ENCODE measurements at places on chromosomes 5 and 9.

DNA sequence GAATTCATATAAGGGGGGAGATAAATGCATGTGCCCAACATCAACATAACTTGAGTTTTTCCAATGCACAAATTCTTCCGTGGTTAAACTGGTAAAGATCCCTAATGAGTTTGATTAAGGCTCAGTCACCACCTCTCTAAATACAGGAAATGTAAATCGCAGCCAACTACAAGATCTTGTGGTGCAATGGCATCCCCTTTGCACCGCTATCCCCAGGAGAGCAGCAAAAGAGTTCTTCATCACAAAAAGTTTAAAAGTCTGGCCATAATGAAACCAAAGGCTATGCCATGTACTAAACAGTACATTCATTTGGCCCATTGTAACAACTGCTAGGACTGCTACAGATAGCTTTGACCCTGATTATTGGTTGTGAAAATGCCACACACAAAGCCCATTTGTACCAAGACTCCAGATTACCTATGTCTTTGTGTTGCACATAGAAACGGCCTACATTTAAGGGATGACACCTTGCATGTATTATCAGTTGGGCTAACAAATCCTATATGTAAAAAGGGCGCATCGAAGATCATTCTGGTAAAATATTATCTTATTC is 44.5 kb downstream of the ZNF608 start:
- DNase-seq, result no peak

- DNase-seq, result no peak
Measured at GRCh38 chr9:37449862-37450632, 15.2 kb downstream of the ZBTB5 start.

- no peak for DNase-seq
Measured at GRCh38 chr9:34572092-34572491, 17.4 kb downstream of the CNTFR start.

GRCh38 chr9:83598487-83598886 is 24.5 kb upstream of the IDNK start:
- no peak for DNase-seq

DNA sequence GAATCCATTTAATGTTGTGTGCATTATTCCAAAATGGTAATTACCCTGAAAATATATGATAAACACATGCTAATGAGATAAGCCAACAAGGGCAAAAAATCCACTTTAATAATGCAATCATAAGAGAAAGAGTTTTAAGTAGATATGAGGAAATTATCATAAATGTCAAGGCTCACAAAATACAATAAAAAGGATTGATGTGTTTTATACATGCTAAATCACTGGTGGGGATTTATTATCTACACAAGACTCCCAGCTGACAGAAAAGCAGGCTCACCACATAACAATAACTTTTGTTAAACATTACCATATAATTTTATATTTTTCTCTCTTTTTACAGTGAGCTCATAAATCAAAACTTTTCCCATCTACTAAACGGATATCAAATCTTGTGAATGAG is 306.2 kb upstream of the GRAMD2B start:
- no peak for DNase-seq

GRCh38 chr5:127665641-127666040 is 16.8 kb downstream of the CTXN3 start:
- DNase-seq, result no peak

DNA sequence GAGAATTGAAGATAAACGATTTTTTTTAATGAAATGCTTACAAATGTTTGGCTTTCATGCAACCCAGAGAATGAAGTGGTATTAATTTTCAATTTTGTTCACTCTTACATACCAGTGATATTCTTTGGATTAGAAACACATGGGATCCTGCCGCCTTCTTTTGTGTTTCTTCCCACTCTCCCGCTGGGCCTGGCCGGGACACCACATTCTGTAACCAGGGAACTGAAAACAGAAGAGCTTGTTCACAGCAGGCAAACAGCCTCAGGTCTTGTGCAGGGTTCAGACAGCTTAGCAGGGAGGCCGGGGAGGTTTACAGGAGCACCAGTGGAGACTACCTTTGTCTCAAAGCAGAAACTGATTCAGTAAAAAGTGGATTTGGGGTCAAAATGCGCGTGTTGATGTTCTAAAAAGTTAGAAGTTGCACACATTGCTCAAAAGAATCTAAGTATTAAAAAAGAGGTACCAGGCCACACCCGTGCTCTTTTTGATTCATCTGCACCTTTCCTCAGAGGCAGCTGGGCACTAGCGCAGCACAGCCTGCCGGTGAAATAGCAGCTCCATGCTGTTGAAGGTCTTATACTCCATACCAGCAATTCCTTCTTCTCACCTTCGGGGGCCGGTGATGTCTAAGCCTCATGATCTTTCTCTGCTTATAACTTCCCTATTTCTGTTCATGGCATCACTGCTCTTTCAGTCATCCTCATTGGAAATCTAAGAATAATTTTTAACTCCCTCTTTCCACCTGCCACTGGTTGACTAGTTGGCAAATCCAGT is 67.1 kb downstream of the GRAMD2B start:
- no peak for DNase-seq

GRCh38 chr5:160159991-160160792 is 40.9 kb upstream of the PWWP2A start:
- no peak for DNase-seq

- DNase-seq, result no peak
Measured at GRCh38 chr9:71734950-71735349, 33.4 kb downstream of the CEMIP2 start.

Data from stimulated activated CD4-positive, alpha-beta T cell treated with anti-CD3 and anti-CD28 coated beads, Interleukin-1b, Interleukin-23, amount 100 ng/mL, for 1 hour (primary cell).